Motor neuron (in vitro differentiated cells): ENCODE measurements at places on chromosomes 13 and 19.

DNA sequence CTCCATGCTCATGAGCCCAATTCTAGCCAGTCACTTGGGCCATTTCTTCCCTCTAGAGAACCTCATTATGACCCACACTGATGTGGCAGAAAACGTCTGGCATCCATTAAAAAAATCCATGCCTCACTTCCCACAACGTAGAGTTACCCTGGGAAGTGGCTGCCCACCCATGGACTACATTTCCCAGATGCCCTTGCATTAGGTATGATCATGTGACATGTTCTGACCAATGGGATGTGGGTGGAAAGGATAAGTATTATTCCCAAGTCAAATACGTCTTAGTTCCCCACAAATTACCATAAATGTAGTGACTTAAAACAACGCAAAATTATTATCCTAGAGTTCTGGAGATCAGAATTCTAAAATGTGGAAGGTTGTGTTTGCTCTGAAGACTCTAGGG lies 47.9 kb upstream of the ZNRF4 start:
- ATAC-seq, result no peak

- no peak for ATAC-seq
These were observed 19.3 kb downstream of the PPP1R12C start for GRCh38 chr19:55097864-55098715.

DNA sequence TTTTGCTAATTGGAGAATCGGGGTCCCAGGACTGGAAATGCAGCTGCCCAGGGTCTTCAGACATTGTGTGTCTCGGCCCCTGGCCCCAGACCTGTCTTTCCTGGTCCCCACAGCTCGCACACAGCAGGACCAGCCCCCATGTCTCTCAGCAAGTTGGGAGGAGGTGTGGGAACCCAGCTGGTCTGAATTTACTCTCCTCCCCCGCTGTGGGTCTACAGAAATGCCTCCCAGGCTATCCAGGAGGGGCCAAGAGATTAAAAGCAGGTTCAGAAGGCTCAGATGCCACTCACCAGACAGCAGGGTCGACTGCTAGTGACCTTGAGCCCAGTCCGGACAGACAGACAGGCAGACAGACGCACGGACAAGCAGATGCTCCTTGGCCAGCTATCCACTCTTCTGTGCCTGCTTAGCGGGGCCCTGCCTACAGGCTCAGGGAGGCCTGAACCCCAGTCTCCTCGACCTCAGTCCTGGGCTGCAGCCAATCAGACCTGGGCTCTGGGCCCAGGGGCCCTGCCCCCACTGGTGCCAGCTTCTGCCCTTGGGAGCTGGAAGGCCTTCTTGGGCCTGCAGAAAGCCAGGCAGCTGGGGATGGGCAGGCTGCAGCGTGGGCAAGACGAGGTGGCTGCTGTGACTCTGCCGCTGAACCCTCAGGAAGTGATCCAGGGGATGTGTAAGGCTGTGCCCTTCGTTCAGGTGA lies at the start of gene DAND5:
Gene DAND5 (plus strand): TSS at position 285 of the 697 bp plus-strand sequence. CDS start 85 bp downstream, at position 370.
- ATAC-seq, result no peak

DNA sequence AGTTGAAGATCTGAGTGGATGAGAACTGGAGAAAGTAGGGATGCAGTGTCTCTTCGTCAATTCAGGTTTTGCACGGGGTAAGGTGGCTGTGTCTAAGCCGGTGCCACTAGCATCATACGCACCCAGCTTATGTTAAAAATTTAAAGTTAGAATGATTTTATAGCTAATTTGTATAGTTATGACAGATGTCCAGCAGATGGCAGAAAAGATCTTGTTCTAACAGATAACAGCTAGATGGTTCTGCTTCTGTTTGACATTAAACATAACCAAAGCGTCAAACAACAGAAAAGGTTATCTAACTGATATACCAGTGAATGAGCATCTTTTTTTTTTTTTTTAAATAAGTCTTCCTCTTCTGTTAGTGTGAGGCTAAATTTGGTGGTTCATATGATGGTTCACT lies 18.8 kb upstream of the EDDM13 start:
- ATAC-seq, result no peak

- ATAC-seq, result peak; percentile 91
These were observed 422 bp upstream of the MTUS2 start for GRCh38 chr13:28819735-28820098.

DNA sequence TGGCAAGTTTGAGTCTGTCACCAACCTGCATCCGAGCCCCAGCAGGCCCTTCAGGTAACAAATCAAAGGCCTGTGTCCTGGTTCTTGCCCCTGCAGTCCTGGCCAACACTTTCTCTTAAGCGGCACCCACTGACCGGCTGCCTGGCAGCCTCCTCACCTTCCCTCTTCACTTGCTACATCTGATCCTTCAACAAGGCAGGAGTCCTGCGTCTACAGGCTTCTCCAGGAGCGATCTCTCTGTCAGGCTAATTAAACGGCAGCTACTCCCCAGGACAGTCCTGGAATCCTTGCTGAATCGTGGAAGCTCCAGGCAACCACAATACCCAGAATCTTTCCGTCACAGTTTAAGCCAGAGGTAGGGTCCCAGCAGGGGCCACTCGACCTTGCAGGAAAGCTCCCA lies 41.1 kb upstream of the GAS6 start:
- ATAC-seq, result no peak

GRCh38 chr19:33286899-33287298 lies 15.4 kb downstream of the CEBPA start:
- ATAC-seq, result no peak

DNA sequence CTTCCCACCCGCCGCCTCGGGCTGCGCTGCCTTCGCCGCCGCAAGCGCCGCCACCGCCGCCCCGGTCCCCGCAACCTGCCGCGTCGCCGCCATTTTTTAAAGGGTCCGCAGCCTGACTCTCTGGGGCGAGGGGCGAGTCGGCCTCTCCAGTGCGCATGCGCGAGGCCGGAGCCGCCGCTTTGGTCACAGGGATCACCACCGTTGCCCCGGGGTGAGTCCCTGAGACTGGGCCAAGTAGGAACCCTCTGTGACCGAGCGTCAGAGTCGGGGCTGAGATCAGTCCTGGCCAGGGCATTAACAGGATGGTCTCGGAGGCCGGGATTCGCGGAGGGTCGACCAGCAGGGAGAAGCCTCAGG lies 42.6 kb downstream of the ZNF146 start:
- peak; percentile 98 for ATAC-seq

DNA sequence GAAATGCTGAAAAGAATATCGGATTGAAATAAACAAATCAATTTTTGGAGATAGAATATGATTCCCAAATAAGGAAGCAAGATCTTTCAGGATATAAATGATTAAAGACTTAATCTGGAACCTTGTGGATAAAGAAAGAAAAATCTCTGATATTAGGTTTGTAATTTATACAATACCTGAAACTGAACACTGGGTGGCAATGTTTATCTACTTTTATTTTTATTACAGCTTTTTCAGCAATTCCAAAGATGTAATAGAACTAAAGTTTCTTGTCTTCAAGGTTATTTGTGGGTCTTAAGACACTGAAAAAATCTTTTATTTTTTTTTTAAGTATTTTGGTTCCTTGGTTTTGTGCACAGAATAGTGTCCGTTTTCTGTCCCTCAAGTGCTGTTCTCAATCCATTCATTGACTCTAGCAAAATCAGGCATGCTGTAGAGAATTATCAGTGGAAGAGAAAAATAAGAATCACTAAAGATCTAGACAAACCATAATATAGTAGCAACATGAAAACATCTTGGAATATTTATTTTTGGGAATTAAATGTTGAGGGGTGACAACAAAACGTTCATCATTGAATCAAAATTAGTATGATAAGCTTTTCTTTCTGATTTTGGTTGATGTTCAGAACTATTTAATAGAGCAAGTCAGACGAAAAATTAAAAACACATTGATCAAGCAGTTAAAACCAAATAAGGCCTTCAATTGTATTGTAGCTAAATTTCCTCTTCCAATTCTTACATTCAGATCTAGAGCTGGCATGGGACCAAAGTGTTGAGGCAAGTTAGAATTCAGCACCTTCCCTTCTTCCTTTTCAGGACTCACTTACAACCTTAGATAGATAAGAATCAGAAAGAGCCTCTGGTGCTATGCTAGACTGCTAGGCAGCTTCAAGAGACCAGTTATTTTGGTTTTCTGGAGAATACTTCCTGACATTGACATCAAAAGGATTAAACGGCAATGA lies 704.4 kb upstream of the PCDH20 start:
- ATAC-seq, result no peak

DNA sequence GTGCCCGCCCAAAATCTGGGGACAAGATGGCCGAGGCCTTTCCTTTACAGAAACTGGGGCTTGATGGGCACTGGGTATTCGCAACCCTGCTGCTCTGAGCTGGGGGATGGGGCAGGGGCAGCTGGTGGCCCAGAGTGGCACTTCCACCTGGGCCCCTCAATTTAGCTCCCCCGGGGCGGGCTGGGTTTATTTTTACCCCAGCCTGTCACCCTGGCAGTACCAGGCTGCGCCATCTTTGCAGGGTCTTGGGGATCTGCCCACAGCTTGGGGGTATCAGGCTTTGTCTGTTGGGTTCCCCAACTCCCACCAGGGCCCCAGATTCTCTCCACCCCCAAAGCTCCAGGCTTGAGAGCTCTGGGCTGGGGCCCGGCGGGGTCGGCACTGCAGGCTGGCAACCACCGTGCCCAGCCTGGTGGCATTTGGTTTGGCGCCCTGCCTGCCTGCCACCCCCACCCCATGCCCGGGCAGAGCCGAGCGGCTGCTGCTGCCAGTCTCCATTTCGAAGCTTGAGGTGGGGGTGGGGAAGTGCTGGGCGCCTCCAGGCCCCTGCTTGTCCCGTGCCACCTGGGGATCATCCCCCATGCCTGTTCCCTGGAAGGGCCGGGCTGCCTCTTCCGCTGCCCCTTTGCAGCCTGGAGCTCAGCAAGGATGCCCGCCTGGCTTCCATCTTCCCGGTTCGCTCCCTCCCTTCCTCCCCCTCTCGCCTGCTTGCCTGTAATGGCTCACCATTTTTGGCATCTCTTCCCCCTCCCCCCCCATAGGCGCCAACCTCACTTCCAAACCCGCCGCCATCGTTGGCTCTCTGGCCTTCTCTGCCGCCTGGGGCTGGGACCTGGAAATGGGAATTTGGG lies 11.4 kb downstream of the NFIX start:
- ATAC-seq, result no peak

DNA sequence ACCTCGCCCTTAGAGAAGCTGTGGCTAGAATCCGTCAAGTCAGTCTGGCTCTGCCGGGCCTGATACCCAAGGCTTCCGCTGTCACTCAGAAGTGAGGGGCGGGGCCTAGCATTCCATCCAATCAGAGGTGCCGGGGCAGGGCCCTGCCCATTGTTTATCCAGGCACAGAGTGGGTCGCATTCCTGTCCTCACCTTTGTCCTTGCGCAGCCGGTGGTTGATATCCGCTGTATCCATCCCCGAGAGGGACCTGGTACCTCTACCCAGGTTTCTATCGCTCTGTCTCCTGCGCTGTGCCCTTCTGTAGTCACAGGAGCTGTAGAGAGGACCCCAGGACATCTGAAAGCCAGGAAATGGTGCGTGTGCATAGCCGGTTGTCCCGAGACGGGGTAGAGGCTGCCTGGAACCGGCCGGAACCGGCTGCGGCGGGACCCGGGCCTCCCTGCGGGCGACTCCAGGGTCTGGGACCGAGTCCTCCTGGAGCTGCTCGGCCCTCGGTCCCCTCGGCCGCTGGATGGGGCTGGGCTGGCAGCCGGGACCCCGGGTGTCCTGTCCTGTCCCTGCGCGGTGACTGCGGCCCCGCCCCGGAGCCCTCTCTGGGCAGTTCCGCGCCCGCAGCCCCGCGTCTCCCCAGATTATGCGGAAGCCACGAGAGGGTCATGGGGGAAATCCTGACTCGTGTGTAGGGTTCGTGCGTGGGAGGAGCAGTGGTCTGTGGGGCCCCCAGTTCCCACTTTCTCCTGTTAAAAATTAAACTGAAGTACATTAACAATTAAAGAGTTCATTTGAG lies at the start of gene ZNF763:
Gene ZNF763 (plus strand): TSS at position 183 of the 788 bp plus-strand sequence. CDS start 169 bp downstream, at position 352.
- ATAC-seq, result peak; percentile 94

DNA sequence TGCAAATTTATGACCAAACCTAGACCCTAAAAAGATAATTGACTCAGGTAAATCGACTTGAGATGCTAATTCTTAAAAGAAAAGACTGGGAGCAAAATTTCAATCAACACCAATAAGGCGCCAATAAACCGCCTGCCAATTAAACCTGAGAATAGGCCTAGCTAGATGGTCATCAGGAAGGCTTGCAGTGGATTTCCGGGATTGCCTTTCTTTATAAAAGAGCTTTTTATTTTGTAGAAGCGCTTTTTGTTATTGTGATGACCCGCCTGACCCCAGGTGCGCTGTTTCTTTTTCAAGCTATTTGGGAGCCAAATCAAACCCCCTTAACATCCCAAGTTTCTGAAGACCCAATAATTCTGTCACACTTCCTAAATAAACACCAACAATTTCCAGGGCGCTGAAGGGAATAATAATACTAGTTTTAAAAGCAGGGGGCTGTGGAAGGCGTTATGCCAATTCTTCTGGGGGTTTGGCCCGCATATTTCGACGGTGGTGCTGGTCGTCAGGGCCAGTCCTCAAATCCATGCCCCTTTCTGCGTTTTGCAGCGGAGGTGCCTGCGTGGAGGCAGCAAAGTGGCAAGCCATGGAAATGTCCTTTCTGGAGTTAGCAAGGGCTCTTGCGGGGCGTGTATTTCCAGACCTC lies 2.9 kb upstream of the ZIC5 start:
- ATAC-seq, result no peak

GRCh38 chr19:49514151-49514550 lies 1.7 kb downstream of the FCGRT start:
- ATAC-seq, result no peak

- no peak for ATAC-seq
These were observed 77.8 kb downstream of the TEX29 start for GRCh38 chr13:111398196-111398595.

DNA sequence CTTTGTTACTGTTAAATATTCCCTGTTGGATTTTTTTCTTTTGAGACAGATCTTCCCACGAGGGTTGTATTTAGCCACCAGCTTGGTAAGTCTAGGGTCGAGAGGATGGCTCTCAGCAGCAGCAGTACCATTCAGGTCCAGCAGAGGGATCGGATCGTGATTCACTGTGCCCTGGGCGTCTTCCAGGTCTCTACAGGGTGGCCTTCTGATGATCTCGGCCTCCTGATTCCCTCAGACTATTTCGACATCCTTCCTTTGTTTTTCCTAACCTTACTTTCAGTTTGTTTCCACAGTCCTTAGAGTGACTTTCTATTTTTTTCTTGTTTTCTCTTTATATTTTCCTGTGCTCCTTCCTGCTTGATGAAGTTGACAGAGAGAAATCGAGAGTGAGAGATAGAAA lies 1436.9 kb downstream of the UQCRFS1 start:
- no peak for ATAC-seq

- ATAC-seq, result no peak
These were observed 108.5 kb downstream of the PTPRS start for GRCh38 chr19:5231857-5232678.
